ENCODE measurements at places on chromosomes 4 and X.

GRCh38 chr4:71713611-71714203 lies 70.2 kb downstream of the GC start:
- DNase-seq = no peak

GRCh38 chr4:45701621-45702020 lies 422.2 kb downstream of the GABRG1 start:
- DNase-seq = no peak

DNA sequence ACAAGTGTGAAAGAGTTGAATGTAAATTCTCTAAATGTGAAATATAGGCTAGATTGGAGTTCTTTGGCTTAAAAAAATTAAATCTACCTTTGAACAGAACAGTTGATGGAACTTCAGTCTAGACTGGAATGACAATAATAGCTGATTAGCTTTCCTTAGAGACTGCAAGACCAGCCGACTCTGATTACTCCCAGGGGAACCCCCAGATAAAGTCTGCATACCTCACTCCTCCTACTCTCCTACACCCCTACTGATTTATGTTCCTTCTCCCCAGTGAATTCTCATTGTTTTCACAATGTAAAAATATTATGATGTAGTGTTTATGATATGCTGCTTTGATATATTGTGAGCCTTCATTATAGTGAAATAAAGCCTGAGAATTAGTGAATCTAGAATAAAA lies 241.3 kb downstream of the CFAP299 start:
- DNase-seq = no peak

DNA sequence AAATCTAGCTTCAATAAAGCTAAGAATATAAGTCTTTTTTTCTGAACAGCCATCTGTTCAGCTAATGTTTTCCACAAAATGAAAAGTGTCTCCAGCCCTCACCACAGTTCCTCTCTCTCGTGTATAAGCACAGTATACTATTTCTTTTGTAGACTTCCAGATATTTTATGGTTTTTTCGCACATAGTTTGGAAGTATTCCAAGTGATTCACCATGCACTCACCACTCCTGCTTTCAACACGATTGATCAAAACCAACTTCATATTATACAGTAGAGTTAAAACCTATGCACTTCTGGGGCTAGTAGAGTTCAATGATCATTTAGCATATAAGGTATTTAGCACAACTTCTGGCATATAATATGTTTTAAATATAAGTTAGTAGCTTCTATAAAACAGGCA lies 105.8 kb upstream of the DCAF12L1 start:
- DNase-seq = no peak

GRCh38 chrX:626745-627509 lies 3.7 kb upstream of the SHOX start:
- DNase-seq = no peak

DNA sequence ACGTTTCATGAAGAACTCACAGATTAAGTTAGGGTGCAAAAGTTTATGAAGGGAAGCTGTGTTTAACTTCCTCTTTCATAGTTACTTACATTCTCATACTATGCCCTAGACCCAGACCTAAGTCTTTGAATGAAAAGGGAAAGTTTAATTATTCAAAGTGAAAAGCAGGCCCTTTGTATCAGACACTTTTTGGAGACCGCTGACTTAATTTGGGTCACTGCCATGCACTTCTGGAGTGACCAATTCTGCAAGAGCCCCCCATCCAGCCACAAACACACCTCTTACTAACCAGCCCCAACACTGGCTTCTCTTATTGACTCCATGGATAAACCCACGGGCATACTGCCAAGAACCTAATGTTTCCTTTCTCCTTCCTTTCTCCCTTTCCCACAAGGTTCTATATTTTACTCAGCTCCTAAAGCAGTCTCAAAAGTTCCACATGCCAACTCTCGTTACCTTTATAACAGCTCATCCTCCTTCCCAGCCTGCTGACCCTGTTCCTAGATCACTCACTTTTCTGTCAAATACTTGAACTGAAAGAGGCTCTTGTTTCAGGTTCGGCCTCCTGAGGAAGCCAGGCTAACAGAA lies 34.5 kb downstream of the ABCE1 start:
- no peak for DNase-seq

- DNase-seq = no peak
Measured at GRCh38 chrX:79506001-79506400, 138.9 kb upstream of the ITM2A start.

DNA sequence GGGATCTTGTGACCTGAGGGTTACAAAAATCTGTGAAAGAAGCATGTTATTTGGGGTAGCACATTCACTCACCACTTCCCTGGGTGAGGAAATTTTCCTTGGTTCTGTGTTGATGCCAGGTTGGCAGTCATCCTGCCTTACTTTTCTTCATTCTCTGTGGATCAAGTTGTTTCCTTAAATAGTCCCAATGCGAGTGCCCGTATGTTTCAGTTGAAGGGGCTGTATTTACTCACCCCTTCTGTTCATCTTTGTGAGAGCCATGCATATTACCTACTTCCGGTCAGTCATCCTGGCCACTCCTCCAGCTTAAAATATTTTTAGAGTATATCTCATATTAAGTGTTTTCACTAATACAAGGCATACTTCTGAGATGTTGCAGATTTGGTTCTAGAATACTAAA lies 2.6 kb upstream of the UGT2B7 start:
- DNase-seq = no peak

GRCh38 chr4:108454227-108454626 lies 166.1 kb upstream of the RPL34 start:
- DNase-seq = no peak

DNA sequence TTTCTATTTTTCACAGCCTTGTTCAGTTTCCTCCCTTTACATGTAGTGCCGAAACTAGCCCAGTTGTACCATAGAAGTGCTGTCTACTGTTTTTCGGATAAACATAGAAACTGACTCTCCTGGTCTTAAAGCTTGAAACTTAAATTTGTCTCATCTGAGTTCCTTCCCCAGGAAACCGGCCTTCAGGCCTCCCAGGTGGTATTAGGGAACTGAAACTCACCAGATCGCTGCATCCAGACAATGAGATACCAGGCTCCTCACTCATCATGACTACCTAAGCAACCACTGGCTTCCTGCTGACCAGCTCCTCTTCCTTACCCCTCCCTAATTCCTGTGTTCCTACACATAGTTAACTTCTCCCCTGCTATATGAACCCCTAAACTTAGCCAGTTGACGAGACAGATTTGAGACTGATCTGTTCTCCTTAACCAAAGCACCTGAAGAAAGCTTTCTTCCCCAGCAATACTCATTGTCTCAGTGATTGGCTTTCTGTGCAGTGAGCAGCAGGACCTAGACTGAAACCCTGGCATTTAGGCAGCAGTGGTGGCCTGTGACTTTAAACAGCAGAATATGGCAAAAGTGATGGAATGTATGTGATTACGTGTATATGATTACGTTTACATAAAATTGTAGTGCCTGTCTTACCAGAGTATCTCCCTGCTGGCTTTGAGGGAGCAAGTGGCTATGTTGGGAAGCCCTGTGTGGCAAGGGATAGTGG lies 959.1 kb upstream of the LCORL start:
- no peak for DNase-seq

DNA sequence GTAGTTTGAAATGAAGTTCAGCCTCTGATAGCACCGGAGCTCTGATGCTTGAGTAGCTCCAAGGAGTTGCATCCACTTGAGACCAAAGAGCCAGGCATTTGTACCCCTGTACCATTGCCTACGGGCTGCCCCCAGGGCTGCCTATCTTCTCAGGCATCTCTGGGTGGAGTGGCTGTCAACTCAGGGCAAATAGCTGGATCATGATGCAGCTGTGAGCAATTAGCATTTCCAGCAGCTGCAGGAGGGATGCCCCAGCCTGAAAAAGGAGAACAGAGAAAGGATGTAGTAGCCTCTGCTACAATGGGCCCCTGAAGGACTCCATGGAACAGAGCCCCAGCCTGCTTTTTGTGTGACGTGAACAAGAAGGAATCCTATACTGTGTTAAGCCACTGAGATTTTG lies 492.6 kb downstream of the BCOR start:
- no peak for DNase-seq

DNA sequence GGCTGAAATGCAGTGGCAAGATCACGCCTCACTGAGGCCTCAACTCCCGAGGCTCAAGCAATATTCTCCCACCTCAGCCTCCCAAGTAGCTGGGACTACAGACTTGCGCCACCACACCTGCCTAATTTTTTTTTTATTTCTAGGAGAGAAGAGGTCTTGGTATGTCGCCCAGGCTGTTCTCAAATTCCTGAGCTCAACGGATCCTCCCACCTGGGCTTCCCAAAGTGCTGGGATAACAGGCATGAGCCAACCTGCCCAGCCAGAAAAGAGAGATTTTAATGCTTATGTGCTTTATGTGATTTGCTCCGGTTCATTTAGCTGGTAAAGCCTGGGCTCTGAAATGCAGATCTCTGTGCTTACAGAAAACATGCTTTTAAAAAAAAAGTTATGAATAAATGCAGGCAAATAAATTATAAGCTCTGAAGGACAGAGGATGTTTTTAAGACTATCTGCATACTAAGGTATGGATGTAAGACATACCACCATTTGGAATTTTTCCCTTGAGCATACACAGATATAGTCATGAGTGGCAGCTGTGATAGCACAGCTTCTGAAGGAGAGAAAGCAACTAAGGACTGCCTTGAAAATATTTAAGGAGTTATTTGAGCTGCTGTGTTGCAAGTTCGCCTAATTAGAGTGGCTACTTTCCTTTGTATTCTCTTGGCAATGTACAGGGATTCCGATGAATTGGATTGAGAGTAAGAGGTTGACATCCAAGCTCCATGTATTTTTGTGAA lies 13.8 kb downstream of the GUCY1B1 start:
- DNase-seq = no peak

DNA sequence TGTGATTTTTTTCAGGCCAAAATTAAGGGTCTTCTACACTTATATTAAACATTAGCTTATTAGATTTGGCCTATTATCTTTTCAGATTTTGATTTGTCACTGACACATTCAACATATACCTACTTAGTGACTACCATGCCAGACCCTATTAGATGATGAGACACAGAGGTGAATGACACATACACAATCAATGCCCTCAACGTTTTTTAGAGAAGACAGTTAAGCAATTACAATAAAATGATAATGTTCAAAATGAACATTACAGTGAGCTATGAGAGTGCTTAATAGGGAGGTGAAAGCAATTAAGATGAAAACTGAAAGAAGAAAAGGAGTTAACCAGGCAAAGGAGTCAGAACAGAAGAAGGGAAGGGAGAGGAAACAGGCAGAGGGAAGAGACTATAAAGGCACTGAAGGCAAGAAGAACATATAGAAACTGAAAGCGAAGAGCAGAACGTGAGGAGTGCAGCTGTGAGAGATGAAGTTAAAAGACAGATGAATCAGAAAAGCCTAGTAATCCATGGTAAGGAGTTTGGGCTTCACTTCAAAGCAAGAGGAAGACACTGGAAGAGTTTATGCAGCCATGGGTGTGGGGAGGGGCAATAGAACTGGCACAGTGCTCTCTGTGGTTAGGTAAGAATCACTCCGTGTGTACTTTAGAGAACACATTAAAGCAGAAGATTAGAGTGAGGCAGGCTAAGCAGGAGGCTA lies 119.0 kb downstream of the REELD1 start:
- DNase-seq = no peak

DNA sequence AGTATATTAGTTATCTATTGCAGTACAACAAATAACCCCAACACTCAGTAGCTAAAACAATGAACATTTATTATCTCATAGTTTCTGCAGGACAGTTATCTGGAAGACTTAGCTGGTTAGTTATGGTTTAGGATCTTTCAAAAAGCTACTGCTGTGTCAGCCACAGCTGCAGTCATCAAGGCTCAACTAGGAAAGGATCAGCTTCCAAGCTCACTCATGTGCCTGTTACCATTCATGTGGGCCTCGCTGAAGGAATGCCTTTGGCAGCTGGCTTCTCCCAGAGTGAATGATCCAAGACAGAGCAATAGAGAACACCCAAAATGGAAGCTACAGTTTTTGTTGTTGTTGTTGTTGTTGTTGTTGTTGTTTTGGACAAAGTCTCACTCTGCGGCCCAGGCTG lies 13.5 kb upstream of the PRSS48 start:
- no peak for DNase-seq

GRCh38 chr4:26763648-26764047 lies 97.0 kb upstream of the STIM2 start:
- DNase-seq = no peak

- no peak for DNase-seq
Measured at GRCh38 chrX:42540146-42540545, 237.8 kb downstream of the PPP1R2C start.

DNA sequence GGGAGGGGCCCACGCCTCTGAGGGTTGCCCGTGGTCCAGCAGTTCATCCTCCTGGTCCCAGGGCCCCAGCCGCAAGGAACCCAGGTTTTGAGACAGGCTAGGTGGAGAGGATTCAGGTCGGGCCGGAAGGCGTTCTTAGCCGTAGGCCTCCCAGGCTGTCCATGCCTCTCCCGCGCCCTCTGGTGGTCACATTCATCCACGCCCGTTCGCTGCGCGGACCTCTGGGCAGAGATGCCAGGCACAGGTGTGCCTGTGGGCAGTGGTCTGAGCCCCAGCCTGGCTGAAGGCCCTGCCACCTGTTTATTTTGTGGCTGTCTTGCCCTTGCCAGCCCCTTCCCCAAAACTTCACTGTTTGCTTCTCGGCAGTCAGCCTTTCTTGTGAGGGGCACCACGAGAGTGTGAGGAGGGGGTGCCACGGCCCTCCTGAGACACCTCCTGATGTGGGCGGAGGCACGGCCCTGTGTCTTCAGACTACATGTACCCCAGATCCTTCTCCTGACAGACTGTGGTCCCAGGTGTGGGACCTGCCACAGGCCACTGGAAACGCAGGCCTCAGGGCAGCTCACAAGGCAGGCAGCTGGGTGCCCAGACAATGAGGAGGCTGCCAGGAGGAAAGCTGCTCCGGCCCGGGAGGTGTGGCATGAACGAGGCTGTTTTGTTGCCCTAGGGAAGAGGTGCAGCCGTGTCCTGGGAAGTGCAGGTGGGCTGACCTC lies 5.0 kb downstream of the UVSSA start:
- peak; percentile 83 for DNase-seq

- DNase-seq = no peak
Measured at GRCh38 chr4:80007745-80008149, 65.3 kb downstream of the ANTXR2 start.

DNA sequence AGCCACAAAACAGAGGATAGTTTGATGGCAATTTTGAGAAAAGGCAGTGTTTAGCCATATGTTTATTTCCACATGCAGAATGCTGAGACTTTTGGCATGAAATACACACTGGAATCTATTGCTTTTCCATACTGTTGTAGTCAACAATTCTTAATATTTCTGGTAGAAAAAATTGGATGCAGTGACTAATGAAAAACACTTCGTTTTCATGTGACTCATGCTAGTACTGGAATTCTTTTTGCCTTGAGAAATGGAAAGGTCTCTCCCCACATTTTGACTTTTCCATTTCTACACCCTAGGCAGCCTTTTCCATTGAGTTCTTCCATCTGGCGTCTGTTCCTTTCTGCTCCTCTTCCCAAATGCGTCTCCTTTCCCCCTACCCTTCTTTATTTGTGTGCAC lies 425.2 kb upstream of the FTHL17 start:
- DNase-seq = no peak

DNA sequence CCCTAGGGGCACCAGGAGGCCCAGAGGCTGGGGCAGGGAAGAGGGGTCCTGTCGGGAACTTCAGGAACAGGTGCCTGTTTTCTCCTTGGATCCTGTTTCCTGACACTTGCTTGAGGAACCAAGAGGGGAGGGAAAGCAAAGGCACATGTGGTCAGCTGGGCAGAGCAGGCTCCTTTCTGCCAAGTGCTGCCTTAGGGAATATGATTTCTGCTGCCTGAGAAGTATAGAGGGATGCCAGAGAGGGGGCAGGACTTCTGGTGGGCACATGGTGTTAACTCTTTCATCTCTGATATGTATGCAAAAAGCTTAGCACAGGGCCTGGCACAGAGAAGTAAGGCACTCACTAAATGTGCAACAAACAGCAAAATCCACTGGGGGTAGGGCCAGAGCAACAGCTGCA lies 51.2 kb upstream of the PJA1 start:
- DNase-seq = no peak

- no peak for DNase-seq
Measured at GRCh38 chr4:98778206-98778605, 119.8 kb upstream of the TSPAN5 start.

Data from activated T-helper 2 cell treated with anti-CD3 and anti-CD28 coated beads, Interferon-gamma antibody, Interleukin-2, Interleukin-4, amounts not matched to agents 10 μg/mL and 5 μg/mL and 100 μg/mL, durations not matched to agents 14 hours and 24 hours and 36 hours (primary cell).